ENCODE measurements at places on chromosomes 6 and 20.

DNA sequence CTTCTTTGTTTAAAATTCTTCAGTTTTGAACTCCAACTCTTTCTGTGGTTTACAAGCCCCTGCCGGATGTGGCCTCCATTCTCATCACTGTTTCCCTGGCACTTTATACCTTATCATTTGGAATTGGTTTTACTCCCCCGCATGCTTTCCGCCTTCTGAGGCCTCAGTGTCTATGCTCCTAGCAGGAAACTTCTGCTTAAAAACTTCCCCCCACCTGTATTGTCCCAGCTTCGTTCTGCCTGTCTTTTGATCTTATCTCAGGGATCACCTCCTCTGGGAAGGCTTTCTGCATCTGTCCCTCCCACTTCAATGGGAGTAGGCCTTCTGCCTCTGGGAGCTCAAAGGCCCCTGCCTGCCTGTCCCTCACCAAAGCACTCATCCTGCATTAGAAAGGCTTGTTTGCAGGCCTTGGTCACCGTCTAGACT is 3.4 kb upstream of the ANGPT4 start:
- DNase-seq = no peak

- DNase-seq = no peak
These were observed 83.5 kb downstream of the NCOA3 start for GRCh38 chr20:47585087-47585747.

DNA sequence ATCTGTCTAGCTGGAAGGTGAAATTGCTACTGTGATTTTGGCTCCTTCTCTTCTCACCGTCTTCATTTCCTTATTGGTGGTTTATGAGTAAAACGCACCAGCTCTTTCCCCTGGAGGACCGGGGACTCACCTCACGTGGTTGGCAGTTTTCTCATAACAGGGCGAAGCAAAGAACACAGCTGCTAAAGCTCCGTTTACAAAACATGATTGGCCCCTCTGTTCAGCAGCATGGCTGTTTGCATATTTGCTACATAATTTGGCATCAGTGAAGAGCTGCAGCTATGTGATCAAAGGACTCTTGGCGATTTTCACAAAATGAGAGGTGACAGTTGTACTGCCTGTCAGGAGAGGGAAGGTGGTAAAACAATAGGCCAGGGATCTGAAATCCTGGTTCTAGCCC is 20.5 kb upstream of the TMEM181 start:
- no peak for DNase-seq

DNA sequence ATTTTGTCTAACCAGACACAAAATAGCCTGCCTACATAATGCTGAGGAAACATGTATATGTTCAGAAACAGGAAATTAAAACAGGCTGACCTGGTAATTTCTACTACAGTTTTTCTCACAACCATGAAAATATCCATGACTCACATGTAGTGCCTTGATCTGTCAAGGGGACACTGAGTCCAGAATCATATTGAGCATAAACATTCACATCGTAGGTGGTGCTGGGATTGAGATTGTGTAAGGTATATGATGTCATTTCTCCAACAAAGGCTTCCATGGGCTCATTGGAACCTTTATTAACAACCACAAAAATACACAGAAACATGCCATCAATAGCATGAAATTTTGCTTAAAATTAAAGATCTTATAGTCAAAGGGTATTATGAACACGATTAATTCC is 80.9 kb downstream of the COL12A1 start:
- DNase-seq = no peak

GRCh38 chr6:52304983-52305390 is 20.4 kb upstream of the MCM3 start:
- no peak for DNase-seq

GRCh38 chr6:39901670-39902069 is 32.6 kb downstream of the MOCS1 start:
- DNase-seq = no peak

GRCh38 chr20:51092338-51092737 is 69.4 kb upstream of the KCNG1 start:
- no peak for DNase-seq

DNA sequence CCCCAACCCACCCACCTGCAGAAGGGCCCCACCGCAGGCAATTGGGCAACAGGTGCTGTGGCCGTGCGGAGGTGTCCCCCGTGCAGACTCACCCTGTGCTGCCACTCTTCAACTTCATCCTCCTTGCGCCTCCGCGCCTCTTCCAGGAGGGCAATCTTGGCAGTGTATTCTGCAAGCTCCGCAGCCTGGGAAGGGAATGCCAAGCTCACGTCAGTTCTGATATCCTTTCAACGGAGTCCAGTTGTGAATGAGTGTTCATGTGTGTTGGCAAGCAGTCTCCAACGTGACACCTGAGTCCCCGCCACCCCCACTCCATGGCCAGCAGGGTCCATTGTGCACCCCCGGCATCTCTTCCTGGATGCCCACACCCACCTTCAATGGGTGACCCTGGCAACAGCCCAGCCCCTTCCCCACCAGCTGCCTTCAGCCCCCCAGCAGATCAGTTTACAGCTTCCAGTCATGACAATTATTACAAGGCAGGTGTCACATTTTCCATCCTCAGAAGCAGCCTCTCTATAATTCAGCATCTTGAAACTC is 49.9 kb downstream of the EZR start:
- DNase-seq = no peak

DNA sequence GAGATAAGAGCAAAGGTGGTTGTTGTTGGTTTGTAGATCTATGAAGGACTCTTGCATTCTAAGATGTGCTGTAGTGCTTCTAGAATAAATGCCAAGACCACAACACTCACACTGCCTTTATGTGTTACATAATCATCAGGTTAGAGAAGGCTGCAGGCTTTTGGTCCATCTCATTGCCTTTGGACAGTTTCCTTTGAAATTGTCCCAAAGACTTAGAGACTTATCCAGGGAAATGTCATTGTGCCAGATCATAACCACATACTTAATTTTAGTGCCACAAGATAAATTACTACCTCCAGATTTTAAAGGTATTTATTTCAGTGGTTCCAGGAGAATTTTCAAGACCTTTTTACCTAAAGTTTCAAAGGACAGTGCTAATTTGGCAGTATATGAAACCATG is 666.6 kb upstream of the CITED2 start:
- DNase-seq = no peak

GRCh38 chr6:108904741-108905140 is 56.5 kb downstream of the ARMC2 start:
- DNase-seq = no peak

- DNase-seq = no peak
These were observed 41.4 kb downstream of the AGPAT4 start for GRCh38 chr6:161232467-161232866.

- DNase-seq = no peak
These were observed 34.3 kb upstream of the QKI start for GRCh38 chr6:163380216-163380615.

DNA sequence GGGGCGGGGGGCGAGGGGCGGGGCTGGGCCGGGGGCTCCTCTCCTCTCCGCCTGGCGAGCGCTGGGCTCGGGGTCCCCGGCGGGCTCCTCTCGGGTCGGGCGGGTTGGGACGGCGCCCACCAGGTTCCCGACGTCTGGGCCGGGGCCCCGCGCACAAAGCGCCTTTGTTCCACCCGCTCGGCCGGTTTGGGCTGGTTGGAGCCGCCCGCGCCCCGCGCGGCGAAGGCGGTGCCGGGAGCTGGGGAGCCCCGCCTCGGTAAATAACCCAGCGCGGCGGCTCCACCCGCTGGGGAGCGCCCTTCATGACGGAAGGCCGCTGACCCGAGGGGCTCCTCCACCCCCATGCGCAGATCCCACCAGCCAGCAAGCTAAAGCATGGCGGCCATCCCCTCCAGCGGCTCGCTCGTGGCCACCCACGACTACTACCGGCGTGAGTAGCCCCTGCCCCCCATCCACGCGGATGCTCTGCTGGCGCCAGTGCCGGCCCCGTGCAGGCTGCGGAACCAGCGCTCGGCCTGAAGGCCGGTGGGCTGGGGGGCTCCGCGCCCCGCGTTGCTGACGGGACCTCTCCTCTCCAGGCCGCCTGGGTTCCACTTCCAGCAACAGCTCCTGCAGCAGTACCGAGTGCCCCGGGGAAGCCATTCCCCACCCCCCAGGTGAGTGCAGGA is 503 bp downstream of the PPDPF start:
- no peak for DNase-seq

GRCh38 chr20:43583982-43584432 is 6.7 kb upstream of the IFT52 start:
- peak; percentile 81 for DNase-seq

DNA sequence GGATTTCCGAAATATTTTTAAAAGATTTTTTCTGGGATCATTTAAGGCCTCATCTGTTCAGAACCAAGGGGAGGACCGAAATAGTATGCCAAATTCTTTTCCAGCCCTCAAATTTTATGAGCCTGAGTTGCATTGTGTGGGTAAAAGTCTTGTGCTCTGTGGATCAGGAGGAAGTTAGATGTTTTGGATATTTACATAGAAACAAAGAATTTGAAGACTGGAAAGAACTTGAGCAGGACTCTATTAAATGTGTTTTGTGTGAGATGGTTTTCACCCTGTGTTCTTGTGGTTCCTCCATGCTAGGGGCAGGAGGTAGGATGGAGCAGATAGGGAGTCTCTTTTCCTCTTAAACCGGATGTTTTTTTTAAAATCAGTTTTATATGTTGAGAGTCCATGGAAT is 329.1 kb downstream of the LAMA2 start:
- no peak for DNase-seq

DNA sequence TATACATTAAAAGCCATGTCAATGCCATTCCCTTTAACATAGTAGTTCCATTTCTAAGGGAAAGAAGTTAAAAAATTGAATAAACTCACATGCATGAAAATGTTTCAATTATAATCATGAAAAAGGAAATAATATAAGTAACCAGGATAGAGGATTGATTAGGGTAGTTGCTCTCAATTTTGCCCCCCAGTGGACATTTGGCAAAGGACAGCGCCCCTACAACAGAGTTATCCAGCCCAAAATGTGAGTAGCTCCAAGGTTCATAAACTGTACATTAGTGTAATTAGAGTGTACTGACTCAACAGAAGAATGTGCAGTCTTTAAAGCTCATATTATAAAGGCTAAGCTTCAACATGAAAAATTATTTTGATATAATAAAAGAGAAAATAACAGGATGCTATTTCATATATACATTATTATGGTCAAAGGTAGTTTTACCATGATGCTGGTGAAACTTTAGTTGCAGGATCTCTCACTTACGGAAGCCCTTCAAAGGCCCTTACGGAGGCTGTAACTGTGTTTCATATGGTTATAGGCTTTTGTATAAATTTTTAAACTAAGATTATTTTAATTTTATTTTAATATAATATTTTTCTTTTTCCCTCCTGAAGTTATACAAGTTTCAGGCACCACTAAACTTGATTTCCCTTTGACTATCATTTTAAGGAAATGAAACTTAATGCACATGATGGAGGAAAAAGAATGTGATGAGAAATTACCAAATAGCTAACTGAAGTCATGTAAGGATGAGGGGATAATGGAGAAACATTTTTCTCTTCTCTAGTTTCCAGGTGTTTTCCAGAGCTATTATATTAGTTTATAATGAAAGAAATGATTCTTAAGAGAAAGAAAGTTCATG is 403.6 kb downstream of the PLCB1 start:
- no peak for DNase-seq

DNA sequence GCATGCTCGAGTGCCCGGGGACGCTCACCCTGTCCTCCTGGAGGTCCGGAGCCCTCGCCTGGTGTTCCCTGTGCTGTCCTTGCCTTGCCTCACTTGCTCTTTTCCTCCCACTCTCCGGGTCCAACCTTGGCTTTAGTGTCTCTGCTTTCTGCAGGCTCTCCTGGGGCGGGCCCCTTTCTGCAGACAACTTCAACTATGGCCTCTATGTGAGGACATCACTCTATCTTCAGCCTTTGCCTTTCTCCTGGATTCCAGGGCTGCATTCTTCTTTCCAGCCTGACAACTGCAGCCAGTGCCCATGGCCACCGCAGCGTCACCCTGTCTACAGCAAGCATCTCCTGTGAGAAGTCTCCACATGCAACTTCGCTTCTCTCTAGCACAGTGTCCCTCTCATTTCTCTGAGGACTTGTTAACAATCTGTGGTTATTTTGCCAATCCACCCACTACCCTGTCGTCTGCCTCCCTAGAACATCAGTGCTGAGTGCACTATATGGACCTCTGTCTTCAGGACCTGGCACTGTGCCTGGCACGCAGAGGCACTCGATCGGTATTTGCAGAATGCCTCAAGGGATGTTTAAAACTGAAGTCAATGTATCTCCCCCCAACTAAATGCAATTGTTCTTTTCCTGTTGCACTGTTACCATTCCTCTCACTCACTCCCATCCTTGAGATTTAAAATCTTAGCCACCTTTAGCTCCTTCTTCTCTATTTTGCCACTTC is 35.9 kb downstream of the FOXC1 start:
- no peak for DNase-seq

DNA sequence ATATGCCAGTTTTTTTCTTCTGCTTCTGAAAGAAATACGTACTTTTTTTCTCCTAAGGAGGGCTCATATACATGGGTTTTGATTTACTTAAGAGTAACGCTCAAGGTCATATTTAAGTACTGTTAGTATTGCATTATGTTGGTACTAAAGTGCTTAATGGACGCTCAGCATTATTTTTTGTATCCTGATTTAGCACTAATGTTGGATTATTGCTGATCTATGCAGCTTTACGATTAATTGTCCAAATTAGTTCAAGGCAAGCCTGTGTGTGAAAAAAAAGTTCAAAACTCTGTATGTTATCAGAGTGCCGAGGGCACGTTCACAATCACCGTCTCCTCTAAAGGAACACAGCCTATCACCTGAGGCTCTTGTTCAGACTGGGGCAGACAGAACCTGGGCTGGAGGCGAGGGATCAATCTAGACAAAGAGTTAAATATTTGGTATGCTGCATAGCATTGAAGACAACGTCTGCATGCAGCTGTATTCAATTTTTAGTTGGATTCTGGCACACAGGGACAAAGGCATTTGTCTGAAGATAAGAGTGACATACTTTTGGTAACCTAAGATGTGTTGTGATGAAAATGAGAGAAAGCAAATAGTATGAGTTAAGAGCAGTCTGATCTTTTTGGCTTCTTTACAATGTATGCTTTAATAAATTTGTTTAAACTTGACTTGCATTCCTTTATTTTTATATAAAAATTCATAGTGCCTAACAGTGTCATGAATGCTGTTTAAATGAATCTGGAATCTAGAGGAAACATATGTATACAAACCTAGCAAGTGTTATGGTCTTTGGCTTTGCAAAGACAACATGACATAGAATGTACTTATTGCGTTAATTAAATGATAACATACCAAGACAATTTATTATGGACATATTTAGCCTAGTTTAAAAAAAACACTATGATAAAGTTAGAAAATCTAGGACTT is 341.2 kb downstream of the SAMD5 start:
- no peak for DNase-seq

Measured in retinal pigment epithelial cell (primary cell).